A673 (cell line): ENCODE measurements at places on chromosomes 13 and 19. TPM values are rescaled to one million over a fixed set of nuclear protein-coding genes. Genes with fewer than 3 reads are reported as not detected.
A peak's percentile ranks its signal among the peaks of the same experiment; 100 is the strongest.

Gene DENND1C
- 0.11 and 0.24 TPM in 2 replicates for total RNA-seq

Gene PLK5
- total RNA-seq = not detected in 2 replicates

- no peak overlapping the region for H3K4me3 ChIP-seq
- H3K36me3 ChIP-seq = no peaks in the 10 kb centered on the region
- DNase-seq = peak; percentile 18
- no peaks in the 10 kb centered on the region for H3K27me3 ChIP-seq
- H3K4me1 ChIP-seq = peaks cover 10% of the 10 kb centered on the region
- no peak overlapping the region for H3K27ac ChIP-seq
Observed at GRCh38 chr13:67515895-67516294, 285.8 kb upstream of the PCDH9 start.

- no peaks in the 10 kb centered on the region for H3K4me1 ChIP-seq
- H3K4me3 ChIP-seq = no peak overlapping the region
- no peaks in the 10 kb centered on the region for H3K27me3 ChIP-seq
- H3K36me3 ChIP-seq = no peaks in the 10 kb centered on the region
- no peak for DNase-seq
- H3K27ac ChIP-seq = no peak overlapping the region
Observed at GRCh38 chr13:44368599-44369368, 4.8 kb upstream of the SERP2 start.

DNA sequence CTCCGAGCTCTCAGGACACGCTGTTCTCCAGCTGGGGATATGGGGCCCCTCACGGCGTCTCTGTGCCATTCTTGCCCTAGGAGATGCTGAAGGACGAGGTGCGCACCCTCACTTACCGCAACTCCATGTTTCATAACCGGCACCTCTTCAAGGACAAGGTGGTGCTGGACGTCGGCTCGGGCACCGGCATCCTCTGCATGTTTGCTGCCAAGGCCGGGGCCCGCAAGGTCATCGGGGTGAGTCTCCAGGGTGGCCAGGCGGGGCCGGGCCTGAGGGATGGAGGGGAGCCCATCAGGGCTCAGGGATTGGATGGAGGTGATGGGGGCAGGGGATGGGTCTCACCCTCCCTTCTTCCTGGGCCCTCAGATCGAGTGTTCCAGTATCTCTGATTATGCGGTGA lies 4.8 kb downstream of the PRMT1 start:
- peaks cover 51% of the 10 kb centered on the region for H3K36me3 ChIP-seq
- H3K27me3 ChIP-seq = no peaks in the 10 kb centered on the region
- peaks cover 26% of the 10 kb centered on the region for H3K4me1 ChIP-seq
- no peak overlapping the region for H3K27ac ChIP-seq

DNA sequence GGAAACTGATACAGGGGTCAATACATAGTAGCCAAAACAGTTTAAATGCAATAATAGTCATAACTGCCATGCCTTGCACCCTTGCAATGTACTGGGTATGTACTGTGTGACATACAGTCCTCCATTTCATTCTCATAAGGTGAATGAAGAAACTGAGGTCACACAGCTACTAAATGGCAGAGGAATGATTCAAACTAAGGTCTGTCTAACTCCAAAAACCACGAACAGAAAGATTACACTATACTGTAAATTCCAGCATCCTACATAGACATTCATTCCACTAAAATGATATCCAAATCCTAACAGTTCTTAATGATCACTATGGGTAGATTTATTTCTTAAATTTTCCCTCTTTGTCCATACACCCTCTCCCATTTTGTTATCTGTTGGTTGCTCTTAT lies 238.1 kb upstream of the SERP2 start:
- no peaks in the 10 kb centered on the region for H3K27me3 ChIP-seq
- H3K4me1 ChIP-seq = no peaks in the 10 kb centered on the region
- no peak for DNase-seq
- H3K36me3 ChIP-seq = no peaks in the 10 kb centered on the region
- no peak overlapping the region for H3K4me3 ChIP-seq

DNA sequence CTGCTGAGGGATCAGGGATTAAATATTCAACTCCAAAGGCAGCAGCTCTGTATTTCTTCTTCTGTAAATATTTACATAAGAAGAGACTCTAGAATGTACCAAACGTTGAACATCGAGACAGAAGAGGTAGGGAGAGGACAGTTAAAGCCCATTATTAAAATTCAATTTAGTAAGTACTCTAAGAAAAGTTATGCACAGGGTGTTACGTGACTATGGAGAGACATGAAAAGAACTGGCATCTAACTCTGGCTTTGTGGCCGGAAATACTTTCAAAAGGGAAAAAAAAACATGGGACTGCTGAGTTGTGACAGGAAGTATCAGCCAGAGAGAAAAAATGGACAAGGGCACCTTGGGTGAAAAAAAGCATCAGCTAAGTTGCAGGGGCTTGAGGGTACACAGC lies 36.7 kb downstream of the LNX2 start:
- peaks cover 6% of the 10 kb centered on the region for H3K4me1 ChIP-seq
- no peak overlapping the region for H3K4me3 ChIP-seq
- H3K36me3 ChIP-seq = no peaks in the 10 kb centered on the region
- peak; percentile 24 for DNase-seq
- no peaks in the 10 kb centered on the region for H3K27me3 ChIP-seq

- H3K27ac ChIP-seq = no peak overlapping the region
- H3K27me3 ChIP-seq = no peaks in the 10 kb centered on the region
- peaks cover 6% of the 10 kb centered on the region for H3K4me1 ChIP-seq
- no peak for DNase-seq
Observed at GRCh38 chr19:5154799-5155426, 185.7 kb downstream of the PTPRS start.

DNA sequence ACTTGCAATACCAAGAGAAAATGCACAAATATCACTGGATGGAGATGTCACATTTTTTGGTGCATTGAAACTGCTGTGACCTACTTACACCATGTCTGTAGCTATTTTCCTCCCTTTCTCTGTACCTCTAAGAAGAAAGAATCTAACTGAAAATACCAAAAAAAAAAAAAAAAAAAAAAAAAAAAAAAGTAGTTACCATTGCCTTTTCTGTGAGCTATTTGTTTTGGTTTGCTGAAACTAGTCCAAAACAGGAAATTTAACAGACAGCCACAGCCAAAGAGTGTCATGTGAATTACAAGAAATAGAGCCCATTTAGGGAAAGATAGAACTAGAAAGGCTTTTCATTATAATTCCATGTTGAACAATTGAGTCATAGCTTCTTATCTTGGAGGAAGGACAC lies 37.3 kb downstream of the TNFSF13B start:
- H3K27ac ChIP-seq = no peak overlapping the region
- H3K27me3 ChIP-seq = no peaks in the 10 kb centered on the region
- no peak for DNase-seq
- H3K4me1 ChIP-seq = no peaks in the 10 kb centered on the region
- no peak overlapping the region for H3K4me3 ChIP-seq
